Skin of body (tissue), 3 donors: ENCODE measurements at places on chromosomes 4 and X. TPM values are rescaled to one million over a fixed set of nuclear protein-coding genes. Genes with fewer than 3 reads are reported as not detected.

Gene SRPX
- 42.0 TPM for total RNA-seq

Gene CT45A5
- total RNA-seq, result not detected

Gene ITM2A
- 138 TPM for total RNA-seq

DNA sequence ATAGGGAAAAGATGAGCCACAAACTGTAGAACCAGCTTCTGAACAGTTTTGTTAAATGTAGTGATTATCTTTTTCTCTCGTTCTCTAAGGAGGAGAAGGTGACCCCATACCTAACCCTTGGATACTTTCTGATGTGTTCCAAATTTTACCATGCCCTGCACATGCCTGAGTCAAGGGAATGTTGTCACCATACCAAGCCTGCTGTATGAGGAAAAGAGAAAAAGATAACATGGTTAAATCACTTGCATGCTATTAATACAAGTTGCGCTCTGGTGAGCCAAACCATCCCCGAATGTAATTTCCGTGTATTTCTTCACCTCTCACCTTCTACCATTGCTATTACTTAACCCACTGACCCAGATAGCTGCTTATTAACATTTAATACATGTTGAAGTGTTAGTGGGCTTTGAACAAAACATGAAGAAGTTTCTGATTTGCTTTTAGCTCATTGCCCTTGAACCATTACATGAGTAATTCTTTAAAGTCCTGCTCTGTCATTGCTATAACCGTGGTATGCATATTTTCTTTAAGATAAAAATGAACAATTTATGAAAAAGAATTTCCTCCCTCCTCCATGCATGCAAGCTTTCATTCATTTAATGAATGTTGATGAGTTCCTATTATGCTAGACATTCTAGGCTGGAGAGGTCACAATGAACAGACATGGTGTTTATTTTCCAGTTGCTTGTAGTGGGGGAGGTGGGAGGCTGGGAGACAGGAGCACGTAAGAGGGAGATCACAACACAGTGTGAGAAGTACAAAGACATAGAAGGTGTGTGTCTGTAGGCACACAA lies 13.6 kb upstream of the KIT start:
- DNase-seq, result no peak

DNA sequence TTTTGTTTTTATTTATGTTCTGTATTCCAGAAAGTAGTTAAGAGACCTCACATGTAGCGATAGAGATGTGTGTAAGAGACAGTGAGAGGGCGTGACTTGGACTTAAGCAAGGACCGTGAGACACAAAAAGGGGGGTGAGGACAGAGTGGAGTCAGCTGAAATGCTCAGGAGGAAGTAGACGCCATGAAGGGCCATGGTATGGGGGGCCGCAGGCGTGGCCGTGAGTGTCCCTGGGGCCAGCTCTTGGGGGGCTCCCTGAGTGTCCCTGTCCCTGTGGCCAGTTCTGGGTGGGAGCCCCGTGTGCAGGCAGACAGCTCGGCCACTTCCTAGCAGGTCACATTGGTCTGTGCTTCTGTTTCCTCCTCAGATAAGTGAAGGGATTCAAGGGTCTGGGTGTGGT lies 23.0 kb upstream of the MSANTD1 start:
- DNase-seq, result no peak

DNA sequence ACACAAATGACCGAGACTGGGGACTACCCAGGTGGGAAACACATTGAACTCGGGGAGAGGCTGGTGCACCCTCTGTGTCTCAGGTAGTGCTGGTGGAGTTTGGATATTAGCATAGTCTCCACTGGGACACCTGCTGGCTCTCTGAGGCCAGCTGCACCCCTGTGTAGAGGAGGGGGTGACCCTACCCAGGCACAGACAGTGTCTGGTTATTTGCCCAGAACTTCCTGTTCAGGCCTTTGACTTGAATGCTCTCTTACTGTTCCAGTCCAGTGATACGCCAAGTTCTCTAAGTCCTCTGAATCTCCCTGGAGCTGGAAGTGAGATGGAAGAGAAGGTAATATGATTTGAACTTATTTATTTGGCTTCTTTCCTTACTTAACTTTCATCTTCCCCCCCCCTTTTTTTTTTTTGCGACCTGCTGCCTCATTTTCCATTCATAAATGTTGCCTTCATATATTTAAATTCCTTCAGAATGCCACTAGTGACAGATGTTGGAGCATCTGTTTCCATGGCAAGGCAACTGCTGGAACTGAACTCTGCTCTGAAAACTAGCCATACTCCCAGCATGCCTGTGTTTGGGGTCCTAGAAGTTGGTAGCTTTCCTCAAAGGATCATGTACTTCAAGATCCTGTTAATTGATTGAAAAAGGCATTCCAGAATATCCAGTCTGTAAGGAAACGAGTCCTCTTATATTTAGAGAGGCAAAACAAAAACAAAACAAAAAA lies 76.7 kb downstream of the AASDH start:
- DNase-seq, result no peak

- DNase-seq, result no peak
Measured at GRCh38 chr4:54255881-54256280, 26.8 kb downstream of the PDGFRA start.

DNA sequence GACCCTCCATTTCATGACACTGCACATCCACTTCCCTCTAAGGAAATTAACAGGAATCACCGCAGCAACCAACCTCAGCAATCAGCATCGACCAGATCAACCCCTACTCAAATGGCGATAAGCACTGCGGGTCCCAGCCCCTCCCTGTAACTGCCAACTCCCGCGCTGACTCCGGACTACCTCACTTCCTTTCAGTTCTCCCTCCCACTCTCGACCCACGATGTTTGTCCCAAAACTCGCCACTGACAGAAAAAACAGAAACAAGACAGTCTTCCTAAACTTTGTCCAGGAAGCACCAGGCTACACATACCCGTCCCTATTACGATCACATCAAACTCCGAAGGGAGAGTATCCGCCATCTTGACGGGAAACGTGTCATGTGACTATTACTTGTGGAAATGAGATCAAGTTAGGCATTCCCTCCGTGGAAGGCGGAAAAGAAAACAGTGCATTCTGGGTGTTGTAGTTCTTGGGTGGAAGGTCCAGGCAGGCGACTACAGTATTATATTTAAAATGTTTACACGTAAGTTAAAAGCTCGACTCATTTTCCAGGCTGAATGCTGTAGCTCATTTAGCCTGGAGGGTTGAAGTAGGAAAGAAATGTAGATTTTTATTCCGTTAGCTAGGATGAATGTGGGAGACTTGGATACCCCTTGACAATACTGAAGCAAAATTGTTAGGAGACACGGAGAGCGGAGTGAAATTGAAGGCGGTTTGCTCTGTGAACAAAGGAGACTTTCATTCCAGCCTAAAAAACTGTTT lies at the start of gene CHM:
Gene CHM (minus strand): TSS at position 385 of the 762 bp plus-strand sequence. CDS start 26 bp downstream, at position 359.
- no peak for DNase-seq
